ENCODE measurements at places on chromosomes 5 and 9.

- no peak for DNase-seq
Measured at GRCh38 chr5:3310541-3311261, 284.9 kb upstream of the IRX1 start.

DNA sequence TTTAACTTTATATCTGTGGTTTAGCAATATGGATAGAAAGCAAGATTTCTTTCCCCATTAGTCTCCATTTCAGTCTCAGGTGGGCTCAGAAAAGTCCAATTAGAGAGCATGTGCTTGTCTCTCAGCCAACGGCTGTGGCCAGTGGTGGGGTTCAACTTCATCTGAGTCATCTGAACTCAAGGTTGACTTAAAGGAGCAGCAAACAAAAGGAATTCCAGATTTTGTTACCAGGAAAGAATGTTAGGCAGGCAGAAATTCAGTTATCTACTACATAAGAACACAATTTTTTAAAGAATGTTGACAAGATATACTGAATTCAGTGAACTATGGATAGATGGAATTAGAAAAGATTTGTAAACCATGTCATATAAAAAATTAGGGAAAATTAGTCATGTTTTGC is 784.1 kb downstream of the MAT2B start:
- no peak for DNase-seq

DNA sequence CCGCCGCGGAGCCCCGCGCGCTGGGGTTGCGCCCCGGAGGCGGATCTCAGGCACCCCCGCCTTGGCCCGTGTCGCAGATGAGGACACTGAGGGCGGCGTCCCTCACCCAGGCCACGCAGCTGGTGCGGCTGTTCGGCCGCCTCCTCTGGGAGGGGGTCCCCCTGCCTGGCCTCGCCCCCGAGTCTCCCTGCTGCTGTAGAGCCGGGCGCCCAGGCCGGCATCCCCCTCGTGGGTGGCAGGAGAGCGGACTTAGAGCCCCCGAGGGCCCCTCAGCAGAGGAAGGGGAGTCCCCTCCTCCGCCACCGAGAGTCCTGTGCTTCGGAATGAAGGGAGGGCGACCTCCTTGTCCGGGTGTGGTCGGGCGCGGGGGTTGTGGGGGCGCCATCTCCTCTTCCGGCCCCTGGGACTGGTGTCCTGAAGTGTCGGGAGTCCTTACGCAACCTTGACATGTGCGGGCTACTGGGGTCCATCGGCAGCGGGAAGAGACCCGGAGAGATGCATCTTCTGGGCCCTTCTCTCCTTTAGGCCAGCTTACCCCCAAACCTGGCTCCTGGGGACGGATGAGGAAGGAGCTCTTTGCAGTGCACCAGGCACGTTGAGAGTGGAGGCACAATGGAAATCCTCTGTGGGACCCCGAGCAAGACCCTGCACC is 11.7 kb upstream of the EXOSC2 start:
- DNase-seq, result no peak

- no peak for DNase-seq
Measured at GRCh38 chr5:151682240-151682639, 4.5 kb downstream of the SPARC start.

GRCh38 chr9:134374301-134375010 is 48.2 kb downstream of the RXRA start:
- no peak for DNase-seq

GRCh38 chr9:90995516-90995915 is 193.9 kb downstream of the SYK start:
- no peak for DNase-seq

GRCh38 chr5:151222054-151222789 is 1.7 kb downstream of the CCDC69 start:
- no peak for DNase-seq

GRCh38 chr5:150434464-150434863 is 15.1 kb downstream of the RPS14 start:
- DNase-seq, result no peak

DNA sequence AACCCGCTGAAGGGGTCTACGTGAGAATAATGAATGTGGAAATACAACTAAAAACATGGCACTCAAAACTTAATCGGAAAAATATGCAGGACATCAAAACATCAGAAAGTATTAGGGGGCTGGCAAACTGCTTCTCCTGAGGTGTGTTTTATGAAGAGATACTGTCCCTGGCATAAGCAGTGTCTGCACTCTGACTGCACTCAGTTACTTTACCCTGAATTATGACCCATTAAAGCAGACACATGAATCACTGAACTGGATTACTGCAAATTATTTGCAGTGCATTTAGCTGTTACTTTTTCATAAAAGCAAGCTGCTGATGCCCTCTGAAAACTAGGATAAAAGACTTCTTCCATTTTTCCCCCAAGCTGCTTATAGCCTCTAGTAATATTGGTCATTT is 164.9 kb downstream of the AP3B1 start:
- no peak for DNase-seq

- no peak for DNase-seq
Measured at GRCh38 chr5:98599016-98599415, 174.4 kb upstream of the RGMB start.

DNA sequence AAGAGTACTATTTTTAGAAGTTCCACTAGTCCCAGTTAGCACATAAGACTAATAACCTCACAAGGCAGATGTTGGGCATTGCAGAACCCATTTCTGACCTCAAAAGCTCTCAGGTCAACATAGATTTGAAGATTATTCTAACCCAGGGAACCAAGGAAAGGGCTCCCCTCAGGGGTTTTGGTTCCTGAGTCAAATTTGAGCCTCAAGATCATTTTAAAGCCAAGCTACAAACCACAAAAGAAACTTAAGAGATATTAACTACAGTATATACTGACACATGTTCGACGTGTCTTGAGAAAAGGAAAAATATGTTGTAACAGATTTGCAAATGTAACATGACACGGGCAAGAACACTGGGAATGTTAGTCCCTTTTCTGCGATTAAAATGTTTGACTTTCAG is 88.6 kb downstream of the GNAQ start:
- no peak for DNase-seq

DNA sequence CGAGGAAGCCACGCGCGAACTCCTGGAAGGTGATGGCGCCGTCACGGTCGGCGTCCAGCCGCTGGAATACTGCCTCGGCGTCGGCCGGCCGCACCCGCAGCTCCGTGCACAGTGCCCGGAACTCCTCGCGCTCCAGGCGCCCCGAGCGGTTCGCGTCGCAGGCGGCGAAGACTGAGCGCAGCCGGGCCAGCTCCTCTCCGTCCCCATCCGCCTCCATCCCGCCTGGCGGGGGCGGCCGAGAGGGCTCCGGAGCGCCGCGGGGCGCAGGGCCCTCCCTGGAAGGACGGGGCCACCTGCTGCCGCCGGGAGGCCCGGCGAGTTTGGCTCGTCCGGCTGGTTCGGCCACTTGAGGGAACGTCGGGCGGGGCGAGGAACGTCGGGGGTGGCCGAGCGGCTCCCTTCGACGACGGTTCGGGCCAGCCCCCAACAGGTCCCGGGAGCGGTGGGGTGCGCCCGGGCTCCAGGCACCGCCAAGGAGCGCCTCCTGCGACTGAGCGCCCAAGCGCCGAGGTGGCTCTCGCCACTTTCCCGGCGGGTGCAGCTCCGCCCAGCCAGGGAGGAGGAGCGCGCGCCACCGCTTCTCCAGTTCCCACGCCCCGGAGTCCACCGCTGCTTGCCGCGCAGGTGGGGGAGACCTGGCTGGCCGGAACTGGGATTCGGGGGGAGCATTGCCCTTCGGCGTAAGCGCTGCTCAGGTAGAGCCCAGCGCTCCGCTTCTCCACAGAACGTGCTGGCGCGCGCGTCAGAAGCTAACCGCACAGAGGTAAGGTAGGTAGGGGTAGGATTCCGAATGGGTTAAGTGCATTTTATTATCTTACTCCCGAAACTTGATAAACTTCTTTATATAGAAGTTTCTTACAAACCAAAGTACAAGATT is at the start of gene RASEF:
RASEF (minus strand) TSS at position 492 of the 877 bp plus-strand sequence; CDS start at position 217, 275 bp downstream.
- no peak for DNase-seq

DNA sequence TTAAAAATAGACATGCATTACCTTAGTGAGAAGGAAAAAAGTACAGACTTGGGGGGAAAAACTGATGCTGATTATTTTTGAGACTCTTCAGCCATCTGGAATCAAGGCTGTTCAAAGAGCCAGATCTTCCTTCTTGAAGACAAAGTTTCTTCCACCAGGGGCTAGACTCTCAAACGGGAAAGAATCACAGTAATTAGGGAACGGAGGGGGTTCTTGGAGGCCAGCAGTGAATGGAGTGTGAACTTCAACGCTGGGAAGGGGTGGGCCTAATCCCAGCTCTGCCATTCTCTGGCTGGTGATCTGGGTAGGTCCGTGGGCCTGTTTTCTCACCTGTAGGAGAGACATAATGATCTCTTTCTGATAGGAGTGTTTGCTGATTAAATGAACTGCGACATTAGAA is 21.1 kb upstream of the LHX2 start:
- DNase-seq, result no peak

DNA sequence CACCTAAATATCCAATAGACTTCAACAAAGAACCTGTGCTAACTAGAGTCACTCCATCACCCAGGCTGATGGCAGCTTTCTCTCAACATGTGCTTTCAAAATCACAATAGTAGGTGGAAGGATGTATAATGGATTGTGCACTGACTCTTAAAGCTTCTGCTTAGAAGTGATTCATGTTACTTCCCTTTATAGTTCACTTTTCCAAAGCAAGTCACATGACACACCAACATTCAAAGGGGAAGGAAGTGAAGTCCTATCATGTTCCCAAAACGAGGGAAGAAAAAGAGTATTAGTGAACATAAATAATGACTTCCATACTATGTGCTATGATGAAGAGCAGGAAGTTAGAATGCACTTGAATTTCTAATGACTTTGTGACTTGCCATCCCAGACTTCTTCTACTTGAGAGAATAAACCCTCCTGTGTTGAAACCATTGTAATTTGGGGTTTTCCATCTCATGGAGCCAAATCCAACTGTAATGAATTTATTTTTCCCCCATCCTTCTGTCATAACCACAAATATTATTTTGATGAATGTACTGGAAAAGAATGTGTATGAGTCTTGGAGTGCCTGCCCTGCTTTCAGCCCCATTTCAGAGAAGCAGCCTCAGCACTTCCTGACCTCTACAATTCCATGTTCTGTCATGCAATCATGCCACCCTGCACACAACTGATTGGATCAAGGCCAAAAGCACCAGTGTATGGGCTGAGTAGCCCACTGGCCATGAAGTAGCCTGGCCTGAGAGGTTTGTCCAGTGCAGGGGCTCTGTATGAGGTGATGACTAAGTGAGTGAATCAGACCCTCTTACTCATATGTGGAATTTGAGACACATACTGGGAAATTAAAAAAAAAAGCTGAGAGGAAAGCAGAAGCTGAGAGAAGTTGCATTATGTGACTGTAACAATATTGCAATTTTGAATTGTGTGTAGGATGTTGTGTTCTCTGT is 525.9 kb upstream of the CLINT1 start:
- no peak for DNase-seq

GRCh38 chr5:87369431-87369830 is 43.3 kb downstream of the CCNH start:
- DNase-seq, result no peak

DNA sequence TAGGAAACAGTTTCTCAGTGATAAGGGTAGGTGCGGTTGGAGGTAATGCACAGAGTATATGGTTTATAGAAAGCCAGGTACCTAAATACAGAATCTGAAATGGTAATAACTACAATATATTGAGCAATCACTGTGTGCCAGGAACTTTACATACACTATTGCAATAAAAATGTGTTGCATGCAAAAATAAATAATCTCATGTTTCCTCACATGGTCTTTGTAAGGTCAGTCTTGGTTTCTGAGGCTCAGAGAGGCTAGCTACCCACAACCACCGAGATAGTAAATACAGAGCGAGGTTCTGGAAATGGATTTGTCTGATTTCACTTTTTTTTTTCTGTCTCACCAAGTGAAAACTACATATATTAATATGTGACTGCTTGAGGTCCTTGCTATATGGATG is 128.9 kb downstream of the CAMK4 start:
- no peak for DNase-seq

- DNase-seq, result no peak
Measured at GRCh38 chr5:101123363-101123762, 220.3 kb upstream of the ST8SIA4 start.

DNA sequence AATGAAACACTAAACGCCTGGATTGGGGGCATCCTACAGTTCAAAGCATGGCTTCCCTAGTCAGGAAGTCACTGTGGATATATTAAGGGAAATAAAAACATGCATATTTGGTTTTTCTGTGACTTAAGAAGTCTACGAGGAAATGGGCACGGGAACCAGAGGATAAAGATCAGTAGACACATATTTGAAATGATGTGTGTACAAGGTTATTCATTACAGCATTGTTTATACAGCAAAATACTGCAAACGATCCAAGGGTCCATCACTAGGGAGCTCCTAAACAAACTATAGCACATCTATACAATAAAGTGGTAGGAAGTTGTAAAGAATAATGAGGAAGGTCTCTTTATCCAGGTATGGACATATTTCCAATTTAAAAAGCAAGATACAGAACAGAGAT is 71.8 kb downstream of the EFNA5 start:
- no peak for DNase-seq

DNA sequence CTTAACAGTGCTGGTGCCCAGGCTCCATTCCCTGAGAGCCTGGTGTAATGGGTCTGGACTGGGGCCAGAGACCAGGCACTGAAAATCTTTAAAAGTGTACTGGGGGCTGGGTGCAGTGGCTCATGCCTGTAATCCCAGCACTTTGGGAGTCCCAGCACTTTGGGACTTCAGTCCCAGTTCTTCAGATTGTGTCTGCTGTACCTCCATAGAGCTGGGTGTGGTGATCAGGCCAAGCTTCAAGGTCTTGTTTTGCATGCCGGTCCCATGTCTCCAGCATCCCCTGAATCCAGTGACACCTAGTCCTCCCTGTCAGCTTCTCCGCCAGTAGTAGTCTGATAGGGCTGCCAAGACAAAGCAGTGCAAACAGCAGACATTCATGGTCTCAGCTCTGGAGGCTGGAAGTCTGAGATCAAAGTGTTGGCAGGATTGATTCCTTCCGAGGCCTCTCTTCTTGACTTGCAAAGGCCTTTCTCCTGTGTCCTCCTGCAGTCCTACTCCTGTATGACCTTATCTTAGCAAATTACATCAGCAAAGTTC is 108.2 kb downstream of the SYK start:
- DNase-seq, result no peak

- no peak for DNase-seq
Measured at GRCh38 chr5:73158313-73158712, 14.7 kb upstream of the TMEM174 start.

DNA sequence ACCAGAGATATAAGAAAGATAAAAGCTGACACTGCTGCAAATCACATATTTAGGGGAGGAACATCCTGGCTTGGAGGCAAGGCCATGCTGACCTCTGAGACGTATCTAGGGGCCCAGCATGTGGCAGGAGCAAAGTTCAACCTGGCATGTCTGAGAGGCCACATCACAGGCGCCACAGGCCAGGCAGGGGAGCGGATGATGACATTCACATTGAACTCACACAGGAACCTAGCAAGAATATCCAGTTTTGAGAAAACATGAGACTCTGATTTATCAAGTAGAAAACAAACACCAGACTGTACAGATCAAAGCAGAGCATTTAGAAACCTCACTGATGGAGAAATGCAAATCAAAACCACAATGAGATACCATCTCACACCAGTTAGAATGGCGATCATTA is 64.2 kb upstream of the STK32A start:
- no peak for DNase-seq
